Activated CD4-positive, alpha-beta T cell treated with anti-CD3 and anti-CD28 coated beads, Interleukin-10, Interleukin-2, amounts not matched to agents 100 ng/mL and 50 ng/mL, durations not matched to agents 16 hours and 8 hours (primary cell): ENCODE measurements at places on chromosomes 13 and 19.

DNA sequence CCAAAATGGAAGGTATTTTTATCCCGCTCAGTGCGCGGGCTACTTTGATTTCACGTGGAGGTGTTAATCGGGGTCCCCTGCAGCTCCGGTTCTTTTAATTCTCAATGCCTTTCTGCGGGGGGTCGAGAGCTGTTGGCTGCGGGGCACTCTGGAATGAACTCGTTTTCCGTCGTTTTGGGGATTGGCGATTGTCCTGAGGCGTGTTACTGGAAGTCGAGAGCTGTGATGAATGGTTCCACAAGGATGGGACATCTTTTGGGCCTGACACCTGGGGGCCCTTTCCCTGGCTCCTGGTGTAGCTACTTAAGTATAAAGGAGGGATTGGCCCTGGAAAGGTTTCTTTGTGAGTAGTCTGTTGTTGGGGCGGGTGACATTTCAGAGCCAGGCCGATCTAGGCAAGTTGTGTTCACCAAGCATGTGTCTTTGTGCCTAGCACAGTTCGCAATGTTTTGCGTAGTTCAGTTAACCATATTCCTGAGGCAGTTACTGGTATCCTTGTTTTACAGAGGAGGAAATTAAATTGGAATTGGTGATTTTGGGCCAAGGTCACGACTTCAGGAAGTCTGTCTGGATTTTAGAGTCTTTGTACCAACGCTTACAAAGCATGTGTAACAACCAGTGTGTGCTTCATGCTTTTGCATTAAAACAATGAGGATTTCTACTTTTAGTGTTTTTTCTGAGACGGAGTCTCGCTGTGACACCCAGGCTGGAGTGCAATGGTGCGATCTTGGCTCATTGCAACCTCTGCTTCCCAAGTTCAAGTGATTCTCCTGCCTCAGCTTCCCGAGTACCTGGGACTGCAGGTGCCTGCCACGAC lies 846 bp downstream of the RPL13A start:
- DNase-seq = peak; percentile 42

- no peak for DNase-seq
Measured at GRCh38 chr19:11480715-11481533, at the start of gene ELAVL3. TSS of gene ELAVL3 (minus strand) at chr19:11481046. CDS start at chr19:11480608, 438 bp downstream.

- DNase-seq = peak; percentile 6
Measured at GRCh38 chr13:73556902-73557301, 498.1 kb downstream of the KLF5 start.

GRCh38 chr19:49398001-49398615 lies 10.1 kb downstream of the KASH5 start:
- DNase-seq = no peak

GRCh38 chr19:47351548-47351947 lies 2.4 kb downstream of the DHX34 start:
- DNase-seq = peak; percentile 24

DNA sequence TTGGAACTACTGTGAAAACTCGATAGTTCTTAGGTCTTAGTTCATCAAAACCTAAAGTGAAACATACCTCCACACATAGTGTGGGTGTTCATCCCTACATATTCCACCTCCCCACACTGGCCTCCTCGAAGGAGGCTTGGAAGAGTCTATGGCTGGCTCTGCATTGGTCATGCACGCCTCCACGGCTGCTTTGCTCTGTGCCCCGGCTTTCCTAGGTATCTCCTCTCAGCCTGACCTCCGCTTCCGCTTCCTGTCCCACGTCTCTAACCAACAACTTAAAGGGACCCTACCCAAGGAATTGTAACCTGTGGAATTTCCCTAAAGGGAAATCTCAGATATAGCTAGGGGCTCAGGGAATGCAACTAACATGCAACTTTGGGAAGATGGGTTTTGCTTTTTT lies 79.7 kb upstream of the MBNL2 start:
- DNase-seq = no peak

GRCh38 chr19:28426730-28427225 lies 786.2 kb downstream of the UQCRFS1 start:
- no peak for DNase-seq

DNA sequence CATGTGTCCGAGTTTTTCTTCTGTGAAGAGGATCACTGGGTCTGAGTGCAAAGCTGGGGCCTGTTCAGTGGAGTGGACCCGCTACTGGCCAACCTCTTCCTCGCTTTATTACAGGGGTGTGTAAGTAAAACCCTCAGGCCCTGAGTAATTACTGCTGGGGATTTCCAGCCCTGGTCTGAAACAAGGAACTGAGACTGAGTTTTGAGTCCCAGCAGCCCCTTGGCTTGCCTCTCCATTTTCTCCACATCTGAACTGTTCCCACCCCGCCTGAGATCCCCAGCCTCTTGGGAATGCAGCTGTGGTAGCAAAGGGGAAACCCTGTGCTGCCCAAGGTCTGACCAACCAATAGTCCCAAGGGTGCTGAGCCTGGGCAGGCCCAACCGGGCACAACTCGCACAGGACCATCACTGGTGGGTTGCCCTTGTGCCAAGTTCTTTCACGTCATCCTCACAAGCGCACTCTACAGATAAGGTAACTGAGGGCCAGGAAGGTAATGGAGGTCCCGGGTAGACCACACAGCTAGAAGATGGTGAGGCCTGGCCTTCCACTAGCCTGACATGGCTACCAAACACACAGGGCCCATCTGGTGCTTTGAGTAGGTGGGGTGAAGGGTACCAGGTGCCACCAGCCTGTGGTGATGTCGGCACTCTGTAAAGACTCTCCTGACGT lies 13.7 kb upstream of the SLC35E1 start:
- DNase-seq = peak; percentile 78

DNA sequence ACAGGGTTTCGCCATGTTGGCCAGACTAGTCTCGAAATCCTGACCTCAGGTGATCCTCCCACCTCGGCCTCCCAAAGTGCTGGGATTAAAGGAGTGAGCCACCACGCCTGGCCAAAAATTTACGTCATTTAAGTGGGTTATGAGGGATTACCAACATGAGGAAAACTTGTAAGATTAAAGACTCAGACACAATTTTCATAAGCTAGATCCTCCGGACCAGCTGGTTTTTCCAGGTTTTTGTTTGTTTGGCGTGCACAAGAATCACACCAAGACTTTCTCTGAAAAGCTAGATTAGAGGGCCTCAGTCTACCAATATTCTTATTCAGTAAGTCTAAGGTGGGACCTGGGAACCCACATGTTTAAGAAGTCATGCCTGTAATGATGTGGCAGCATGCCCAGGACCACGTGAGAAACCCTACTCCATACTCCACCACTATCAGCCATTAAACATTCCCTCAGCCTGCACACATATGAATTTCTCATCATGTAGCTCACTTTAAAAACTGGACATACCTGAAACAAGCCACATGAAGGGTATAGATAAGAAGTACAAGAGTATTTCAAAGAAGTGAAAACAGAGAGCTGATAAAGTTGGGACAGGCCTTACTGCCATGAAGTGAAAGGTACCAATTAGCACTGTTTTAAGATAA lies 25.7 kb downstream of the DIAPH3 start:
- DNase-seq = no peak

GRCh38 chr13:72834601-72835000 lies 52.7 kb downstream of the PIBF1 start:
- DNase-seq = no peak

GRCh38 chr19:4322942-4323665 lies 15.5 kb downstream of the STAP2 start:
- no peak for DNase-seq

DNA sequence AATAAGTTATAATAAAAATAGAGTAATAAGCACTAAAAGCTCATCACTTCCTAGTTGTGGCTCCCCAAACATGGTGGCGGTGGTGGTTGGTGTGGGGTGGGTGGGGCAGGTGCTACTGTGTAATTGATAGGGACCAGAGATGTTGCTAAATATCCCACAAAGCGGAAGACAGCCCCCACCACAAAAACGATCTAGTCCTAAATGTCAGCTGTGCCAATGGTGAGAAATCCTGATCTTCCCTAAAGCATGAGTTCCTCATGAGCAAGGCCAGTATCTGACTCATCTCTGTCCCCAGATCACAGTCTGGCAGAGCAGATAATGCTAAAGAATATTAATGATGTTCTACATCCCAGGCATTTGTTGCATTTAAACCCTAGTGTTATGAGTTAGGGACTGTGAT lies 1.9 kb upstream of the EDDM13 start:
- DNase-seq = no peak

- no peak for DNase-seq
Measured at GRCh38 chr19:1286487-1287353, 1.0 kb downstream of the EFNA2 start.

- DNase-seq = no peak
Measured at GRCh38 chr19:18100710-18101109, 3.1 kb downstream of the MAST3 start.

- no peak for DNase-seq
Measured at GRCh38 chr13:62113179-62113578, 697.5 kb upstream of the PCDH20 start.

DNA sequence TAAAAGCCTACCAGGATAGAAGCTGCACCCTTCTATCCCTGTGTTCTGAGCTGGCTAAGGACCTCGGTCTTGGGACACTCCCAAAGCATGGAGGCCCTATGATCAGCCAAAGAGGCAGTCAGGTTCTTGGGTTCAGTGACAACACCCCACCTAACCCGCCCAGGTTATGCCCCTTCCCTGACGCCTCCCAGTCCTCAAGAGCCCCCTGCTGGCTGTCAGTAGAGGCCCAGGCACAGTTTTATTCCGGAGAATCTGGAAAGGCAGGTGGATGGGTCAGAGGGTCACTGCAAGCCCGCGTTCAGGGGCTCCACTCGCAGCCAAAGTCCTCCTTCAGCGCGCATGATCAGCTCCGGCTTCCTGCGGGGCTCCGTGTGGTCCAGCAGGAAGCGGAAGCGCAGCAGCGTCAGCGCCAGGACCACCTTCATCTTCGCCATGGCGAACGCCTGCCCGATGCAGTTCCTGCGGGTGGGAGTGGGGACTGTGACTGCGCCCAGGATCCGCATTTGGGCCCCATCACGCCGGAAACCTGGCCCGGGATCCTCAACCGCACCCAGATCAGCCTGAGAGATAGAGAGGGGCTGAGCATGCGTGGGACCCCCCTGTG lies 22.3 kb downstream of the OR10H3 start:
- no peak for DNase-seq

DNA sequence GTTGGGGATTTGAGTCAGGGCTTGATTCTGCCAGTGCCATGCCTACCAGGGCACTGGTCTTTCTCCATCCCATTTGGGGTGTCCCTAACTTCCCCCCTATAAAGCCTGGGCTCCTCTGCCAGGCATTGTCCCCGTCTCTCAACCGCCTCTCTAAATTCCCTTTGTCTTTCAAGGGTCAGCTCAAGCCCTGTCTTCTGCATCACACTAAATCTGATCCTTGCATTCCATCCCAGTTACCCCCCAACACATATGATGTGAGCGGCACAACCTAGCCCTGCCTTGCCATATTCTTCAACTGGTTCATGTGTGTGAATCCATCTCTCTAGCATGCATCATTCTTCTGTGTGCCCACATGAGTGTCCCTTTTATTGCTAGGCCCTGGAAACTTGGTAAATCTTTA lies 480.9 kb downstream of the ZNF536 start:
- DNase-seq = no peak

DNA sequence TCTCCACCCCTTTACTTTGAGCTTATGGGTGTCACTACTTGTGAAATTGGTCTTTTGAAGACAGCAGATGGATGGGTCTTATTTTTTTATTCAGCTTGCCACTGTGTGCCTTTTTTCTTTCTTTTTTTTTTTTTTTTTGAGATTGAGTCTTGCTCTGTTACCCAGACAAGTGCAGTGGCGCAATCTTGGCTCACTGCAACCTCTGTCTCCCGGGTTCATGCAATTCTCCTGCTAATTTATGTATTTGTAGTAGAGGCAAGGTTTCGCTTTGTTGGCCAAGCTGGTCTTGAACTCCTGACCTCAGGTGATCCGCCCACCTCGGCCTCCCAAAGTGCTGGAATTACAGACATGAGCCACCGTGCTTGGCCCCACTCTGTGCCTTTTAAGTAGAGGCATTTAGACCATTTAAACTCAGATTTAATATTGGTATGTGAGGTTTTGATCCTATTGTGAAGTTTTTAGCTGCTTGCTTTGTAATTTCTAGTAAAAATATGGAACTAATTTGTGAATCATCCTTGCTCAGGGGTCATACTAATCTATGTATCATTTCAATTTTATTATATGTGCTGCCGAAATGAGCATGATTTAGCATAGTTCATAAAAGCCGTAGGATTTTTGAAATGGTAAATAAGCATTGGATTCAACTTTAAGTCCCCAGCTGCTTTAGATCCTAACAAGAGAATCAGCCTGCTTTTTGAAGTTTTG lies 584.5 kb downstream of the SLITRK1 start:
- no peak for DNase-seq

GRCh38 chr13:103190841-103191240 lies 124.6 kb upstream of the SLC10A2 start:
- no peak for DNase-seq

- DNase-seq = no peak
Measured at GRCh38 chr19:38004186-38004520, 97.1 kb downstream of the SIPA1L3 start.

DNA sequence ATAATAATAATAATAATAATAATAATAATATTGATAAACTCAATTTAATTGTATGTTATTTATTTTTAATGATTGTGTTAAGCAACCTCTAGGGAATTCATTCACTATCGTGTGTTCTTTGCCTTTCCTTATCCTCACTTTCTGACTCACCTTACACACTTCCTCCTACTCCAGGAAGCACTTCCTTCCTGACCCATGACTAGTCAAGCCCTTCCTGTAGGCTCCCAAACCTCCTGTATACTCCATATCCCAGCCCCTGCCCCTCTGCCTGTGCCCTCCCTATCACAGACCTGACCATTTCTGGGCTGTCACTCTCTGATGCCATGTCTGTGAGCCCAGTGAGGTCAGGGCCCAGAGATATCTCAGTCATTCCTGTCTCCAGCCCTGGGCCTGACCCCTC lies 7.6 kb downstream of the LGALS4 start:
- DNase-seq = no peak

DNA sequence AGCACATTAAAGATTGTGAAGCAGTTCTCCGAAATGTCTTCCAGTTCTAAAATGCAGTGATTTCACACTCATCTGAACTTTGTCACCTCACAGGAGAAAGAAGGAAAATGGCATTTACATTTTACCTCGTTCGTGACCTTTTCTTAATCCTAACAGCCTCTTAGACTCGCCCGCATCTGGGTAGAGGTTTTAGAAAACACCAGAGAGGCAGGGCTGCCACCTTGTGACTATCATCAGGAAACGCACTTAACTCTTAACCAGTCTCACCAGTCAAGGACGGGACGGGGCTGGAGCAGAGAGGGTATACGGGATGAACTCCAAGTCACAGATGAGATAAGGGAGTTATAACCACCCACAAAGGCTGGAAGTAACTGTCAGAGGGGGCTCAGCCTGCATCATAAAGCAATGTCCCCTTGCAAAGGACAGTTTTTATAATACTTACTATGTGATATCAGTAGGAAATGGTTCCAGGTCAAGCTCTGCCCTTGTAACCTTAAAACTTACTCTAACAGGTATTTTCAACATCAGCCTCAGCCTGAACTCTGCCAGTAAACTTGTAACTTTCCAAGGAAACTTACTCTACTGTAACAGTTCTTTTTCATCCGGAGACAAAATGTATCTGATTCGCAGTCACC lies 8.6 kb upstream of the CEACAM6 start:
- peak; percentile 63 for DNase-seq

GRCh38 chr19:35375505-35376307 lies 4.8 kb downstream of the GPR42 start:
- no peak for DNase-seq
